DMS53 (cell line): ENCODE measurements at places on chromosomes 5 and 9.
A peak's percentile ranks its signal among the peaks of the same experiment; 100 is the strongest.

DNA sequence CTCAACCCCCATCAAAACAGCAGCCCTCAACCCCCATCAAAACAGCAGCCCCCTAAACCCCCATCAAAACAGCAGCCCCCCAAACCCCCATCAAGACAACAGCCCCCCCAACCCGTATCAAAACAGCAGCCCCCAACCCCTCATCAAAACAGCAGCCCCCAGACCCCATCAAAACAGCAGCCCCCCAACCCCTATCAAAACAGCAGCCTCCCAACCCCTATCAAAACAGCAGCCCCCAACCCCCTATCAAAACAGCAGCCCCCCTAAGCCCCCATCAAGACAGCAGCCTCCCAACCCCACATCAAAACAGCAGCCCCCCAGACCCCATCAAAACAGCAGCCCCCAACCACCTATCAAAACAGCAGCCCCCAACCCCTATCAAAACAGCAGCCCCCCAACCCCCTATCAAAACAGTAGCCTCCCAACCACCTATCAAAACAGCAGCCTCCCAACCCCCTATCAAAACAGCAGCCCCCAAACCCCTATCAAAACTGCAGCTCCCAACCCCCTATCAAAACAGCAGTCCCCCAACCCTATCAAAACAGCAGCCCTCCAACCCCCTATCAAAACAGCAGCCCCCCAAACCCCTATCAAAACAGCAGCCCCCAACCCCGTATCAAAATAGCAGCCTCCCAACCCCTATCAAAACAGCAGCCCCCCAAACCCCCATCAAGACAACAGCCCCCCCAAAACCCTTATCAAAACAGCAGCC is 1.2 kb downstream of the TPPP start:
- peak; percentile 57 for DNase-seq

- no peak for DNase-seq
These were observed 7.9 kb downstream of the FLT4 start for GRCh38 chr5:180641566-180641900.

DNA sequence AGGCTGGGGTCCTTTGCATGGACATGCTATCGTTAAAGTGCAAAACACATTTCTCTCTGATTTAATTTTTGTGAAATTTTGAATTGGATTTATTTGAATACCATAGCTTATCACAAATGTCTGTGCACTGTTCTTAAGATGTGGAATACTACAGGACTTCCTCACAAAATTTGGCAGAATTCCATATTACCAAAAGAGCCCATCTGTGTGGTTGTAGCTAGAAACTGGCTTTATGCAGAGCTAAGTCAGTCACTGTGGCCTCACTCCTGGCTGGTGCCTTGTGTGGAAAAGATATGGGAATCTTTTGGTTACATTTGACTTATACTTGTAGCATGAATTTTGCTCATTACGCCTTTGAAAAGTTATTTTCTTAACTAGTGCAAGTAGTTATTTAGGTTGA is 35.5 kb downstream of the ACO1 start:
- DNase-seq, result no peak

GRCh38 chr5:2251751-2252150 is 369.0 kb upstream of the IRX4 start:
- DNase-seq, result no peak

GRCh38 chr5:93107141-93107540 is 473.9 kb downstream of the NR2F1-AS1 start:
- DNase-seq, result no peak

DNA sequence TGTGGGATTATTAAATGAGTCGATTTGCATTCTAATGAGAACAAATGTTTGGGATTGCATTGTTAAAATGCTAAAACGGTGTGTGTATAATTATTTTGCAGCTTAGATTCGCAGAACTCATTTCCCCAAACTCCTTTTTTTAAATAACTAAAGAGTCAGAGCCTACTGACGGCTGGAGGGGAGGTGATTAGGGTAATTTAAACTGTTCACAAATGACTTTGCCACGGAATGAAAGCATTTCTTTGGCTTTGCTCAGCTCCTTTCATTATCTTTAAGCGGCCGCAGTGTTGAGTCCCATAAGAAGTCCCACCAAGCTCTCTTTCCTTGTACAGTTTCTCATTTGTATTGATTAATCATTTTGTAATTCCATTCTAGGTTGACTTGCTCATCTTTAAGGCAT is 1632.8 kb downstream of the MAT2B start:
- no peak for DNase-seq

- no peak for DNase-seq
These were observed 28.8 kb downstream of the PRRX2 start for GRCh38 chr9:129694243-129694646.

- DNase-seq, result no peak
These were observed 1.8 kb upstream of the SH2D3C start for GRCh38 chr9:127780126-127780885.

- peak; percentile 1 for DNase-seq
These were observed 25.5 kb downstream of the AGTPBP1 start for GRCh38 chr9:85716031-85716877.

DNA sequence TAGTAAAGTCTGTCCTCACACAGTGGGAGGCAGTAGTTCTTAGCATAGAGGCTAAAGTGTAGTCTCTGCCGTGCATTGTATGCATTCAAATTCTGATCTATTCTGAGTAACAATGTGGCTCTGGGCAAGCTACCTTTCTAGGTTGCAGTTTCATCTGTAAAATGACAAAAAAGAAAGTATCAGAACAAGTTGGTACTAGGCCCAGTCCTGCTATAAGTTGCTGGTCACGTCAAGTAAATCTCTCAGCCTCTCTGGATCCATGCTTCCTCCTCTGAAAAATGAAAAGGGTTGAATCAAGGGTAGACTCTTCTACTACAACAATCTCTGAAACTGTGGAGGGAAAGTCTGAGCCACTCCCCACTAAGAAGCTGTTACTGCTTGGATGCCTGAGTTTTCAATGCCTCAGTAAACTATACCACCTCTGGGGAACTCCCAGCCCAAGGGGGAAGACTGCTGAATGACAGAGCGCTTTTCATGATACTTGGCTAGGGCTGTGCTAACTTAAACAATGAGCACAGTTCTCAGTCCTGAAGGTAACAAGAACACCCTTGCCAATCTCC is 34.5 kb upstream of the SPARC start:
- no peak for DNase-seq

- peak; percentile 47 for DNase-seq
These were observed 105.5 kb upstream of the SIMC1 start for GRCh38 chr5:176132471-176133288.

GRCh38 chr5:160960592-160960991 is 108.6 kb upstream of the ATP10B start:
- no peak for DNase-seq

- DNase-seq, result peak; percentile 54
These were observed 44.1 kb downstream of the DCP2 start for GRCh38 chr5:113020461-113021273.

GRCh38 chr9:9574080-9574479 is 1038.7 kb downstream of the PTPRD start:
- no peak for DNase-seq

DNA sequence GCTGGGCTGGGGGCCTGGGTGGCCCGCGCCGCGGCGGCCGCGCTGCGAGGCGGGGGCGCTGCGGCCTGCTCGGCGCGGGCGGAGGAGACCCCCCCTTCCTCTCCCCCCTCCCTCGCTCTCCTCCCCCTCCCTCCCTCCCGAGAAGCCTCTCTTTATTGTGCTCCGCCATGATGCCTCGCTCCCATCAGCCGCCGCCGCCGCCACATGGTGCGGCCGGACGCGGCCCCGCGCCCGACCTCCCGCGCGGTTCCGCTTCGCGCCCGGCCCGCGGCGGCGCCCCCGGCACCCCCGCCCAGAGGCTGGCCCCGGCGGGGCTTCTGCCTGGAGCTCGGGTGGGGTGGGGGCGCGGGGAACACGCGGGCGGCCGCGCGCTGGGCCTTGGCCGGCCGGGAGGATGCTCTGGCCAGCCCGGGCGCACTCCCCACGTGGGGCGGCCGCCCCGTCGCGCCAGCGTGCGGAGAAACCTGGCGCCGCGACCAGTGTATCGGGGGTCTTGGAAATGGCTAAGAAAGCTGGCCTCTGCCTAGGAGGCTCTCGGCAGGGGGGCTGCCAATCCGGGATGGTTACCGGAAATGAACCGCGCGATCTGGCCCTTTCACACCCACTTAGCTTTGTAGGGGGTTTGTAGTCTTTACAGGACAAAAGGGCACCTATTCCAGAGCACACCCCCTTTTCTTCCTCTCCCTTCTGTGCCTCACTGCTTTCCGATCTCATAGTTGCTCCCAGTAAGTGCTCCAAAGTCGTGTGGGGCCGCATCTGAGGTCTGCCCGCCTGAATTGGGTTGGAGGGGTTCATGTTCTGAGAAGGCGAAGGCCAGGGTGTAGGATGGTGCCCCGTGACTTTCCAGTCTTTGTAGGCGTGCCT is 1.0 kb downstream of the SET start:
- peak; percentile 76 for DNase-seq

DNA sequence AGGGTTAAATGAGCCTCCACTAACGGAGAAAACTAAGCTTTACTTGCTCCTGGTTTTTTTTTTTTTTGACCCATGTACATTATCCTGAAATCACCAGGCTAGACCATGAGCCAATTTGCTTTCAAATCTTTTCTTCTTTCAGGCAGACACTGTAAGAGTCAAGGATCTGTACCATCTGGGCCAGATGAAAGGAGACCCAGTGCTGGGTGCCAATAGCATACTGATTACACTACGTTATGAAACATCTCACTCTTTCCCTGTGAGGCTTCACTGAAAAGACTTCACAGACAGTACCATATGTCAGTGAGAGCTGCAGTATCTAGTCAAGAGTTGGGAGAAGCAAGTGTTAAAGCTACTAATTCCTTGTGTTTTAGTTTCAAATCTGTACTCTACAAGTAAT is 161.2 kb upstream of the PTPRD start:
- DNase-seq, result no peak

DNA sequence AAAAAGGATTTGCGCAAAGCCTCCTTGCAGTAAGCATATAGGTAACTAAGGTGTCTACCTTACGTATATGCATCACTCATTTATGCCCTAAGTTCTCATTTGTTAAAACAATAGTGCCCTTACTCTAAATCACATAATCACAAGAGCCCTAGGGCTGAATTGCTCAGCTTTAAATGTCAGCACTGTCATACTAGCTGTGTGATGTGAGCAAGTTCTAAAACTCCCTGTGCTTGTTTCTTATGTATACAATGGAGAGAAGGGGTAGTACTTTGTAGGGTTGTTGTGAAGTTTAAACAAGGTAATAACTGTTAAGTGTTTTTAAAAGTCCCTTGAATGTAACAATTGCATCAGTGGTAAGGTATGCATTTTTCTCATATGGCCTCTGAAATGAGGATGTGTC is 169.5 kb upstream of the DMRT1 start:
- no peak for DNase-seq

- DNase-seq, result no peak
These were observed 27.9 kb downstream of the SPRY4 start for GRCh38 chr5:142296914-142297417.

GRCh38 chr5:80620211-80620610 is 34.2 kb upstream of the MSH3 start:
- DNase-seq, result no peak

GRCh38 chr5:174920906-174921550 is 196.6 kb downstream of the MSX2 start:
- DNase-seq, result no peak

DNA sequence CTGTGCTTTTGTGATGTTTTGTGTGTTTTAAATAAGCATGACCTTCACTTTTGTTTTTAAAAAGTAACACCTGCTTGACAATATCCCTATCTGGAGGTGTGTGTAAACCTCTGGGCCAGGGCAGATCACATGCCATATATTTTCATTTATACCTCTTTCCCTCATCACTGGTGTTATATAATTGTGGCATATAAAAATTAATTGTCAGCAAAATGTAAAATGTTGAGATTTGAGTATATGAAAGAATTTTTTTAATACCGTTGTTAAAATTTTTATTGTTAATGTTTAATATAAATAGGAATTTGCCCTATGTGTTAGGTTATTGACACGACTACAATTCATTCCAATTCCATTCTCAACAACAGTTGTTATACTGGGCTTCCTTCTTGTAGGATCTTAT is 6.5 kb downstream of the CDH12 start:
- DNase-seq, result no peak

DNA sequence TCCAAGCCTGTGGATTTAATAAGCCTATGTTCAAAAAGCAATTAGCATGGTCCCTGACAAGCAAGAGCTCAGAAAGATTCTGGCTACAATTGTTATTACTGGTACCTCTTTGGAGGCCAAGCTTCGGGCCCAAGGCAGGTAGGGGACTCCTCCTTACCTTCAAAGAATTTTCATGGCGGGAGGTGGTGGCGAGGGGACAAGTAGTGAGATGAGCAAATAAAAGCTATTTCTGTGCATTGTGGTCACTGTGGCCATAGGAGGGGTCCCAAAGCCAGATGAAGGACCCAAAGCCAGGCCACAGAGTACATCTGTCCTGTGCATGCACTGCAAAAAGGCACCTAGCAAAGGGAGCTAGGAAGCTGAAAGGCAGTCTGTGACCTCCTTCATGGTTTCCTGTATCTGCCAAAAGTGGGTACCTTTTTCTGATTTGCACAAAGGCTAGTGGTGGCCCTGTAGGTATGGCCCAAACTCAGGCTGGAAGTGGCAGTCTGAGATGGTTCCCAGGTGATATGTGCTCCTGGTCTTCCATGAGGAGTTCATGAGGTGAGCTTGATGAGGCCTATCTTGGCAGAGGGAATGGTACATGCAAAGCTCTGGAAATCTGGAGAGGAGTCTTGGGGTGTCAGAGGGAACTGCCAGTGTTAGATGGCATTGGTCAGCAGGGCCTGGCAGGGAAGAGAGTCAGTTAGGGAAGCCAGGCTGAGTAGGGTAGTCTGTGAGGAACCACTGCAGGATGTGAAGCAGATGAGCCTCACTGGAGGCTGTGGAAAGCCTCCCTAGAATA is 3.3 kb upstream of the CXXC5 start:
- DNase-seq, result no peak

DNA sequence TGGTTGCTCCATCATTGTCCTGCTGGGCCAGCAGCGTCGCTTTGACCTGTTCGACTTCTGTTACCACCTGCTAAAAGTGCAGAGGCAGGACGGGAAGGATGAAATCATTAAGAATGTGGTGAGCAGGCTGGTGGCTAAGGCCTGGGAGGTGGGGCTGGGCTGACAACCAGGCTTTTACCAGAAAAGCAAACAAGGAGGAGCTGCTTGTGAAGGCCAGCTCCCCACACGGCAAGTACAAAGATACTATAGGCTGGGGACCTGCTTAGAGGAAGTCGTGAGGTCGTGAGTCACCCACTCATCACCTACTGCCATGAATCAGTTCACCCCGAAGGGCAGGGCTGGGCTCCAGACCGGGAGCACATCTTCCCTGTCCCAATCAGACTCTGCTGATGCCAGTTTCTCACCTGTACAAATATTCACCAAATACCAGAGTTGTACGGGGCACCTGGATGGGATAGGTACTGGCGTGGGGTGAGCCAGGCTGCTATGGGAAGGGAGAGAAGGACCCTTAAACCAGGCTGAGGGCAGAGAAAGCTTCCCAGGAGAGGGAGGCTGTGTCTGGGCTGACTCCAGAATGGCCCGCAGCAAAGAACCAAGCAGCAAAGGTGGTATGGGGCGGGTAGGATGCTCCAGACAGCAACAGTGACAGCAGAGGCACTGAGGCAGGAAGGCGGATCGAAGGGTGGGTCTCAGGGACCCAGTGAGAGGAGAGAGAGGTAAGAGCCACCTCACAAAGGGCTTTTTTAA is 69.3 kb upstream of the NIPAL4 start:
- DNase-seq, result peak; percentile 98
